ENCODE measurements at places on chromosomes 2 and 18. TPM values are rescaled to one million over a fixed set of nuclear protein-coding genes. Genes with fewer than 3 reads are reported as not detected.

Gene GPAT2
- 4.2 TPM for total RNA-seq

DNA sequence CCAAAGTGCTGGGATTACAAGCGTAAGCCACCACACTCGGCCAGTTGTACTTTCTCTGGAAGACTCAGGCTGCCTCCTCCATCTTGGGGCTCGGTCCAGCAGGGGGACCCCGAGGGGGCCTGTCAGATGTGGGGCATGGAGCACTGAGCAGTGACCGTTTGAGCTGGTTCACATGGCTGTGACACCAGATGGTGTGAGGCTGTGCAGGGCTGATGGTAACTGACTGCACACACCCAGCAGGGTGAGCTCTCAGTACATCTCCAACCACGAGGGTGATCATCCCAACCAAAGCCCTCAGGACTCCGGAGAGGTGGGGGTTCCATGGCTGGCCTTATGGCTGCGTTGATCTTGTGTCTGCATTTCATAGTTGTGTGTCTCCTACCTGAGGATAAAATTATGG lies 63.4 kb downstream of the FAM168B start:
- H3K27ac ChIP-seq: no peak overlapping the region
- no peaks in the 10 kb centered on the region for H3K4me1 ChIP-seq
- H3K4me3 ChIP-seq: no peak overlapping the region
- H3K27me3 ChIP-seq: peaks cover 4% of the 10 kb centered on the region
- DNase-seq: no peak

GRCh38 chr2:23383100-23383499 lies 1.9 kb upstream of the KLHL29 start:
- DNase-seq: no peak
- no peak overlapping the region for H3K4me3 ChIP-seq
- no peaks in the 10 kb centered on the region for H3K36me3 ChIP-seq
- no peak overlapping the region for H3K27ac ChIP-seq

DNA sequence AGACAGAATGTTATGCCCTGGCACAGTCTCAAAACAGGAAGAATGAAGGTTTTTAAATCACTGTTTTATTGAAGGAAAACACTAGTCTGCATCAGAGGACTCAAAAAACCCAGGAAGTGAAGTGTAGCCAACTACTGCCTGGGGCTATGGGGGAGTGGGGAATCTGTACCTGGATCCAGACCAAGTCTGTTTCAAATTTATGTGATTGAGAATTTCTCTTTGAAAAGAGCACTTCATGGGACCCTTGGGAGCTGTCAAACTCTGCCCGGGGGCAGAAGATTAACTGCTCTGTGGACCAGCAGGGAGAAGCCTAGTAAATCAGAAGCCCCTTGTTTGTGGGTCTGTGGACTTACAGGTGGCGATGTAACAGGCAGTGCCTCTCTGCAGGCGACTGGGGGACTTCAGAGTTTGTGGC lies 45.3 kb upstream of the TANC1 start:
- H3K4me1 ChIP-seq: peaks cover 8% of the 10 kb centered on the region
- no peaks in the 10 kb centered on the region for H3K36me3 ChIP-seq
- DNase-seq: no peak
- no peak overlapping the region for H3K4me3 ChIP-seq
- H3K27me3 ChIP-seq: no peaks in the 10 kb centered on the region

GRCh38 chr2:120716641-120717585 lies 18.8 kb upstream of the GLI2 start:
- no peak for DNase-seq
- no peak overlapping the region for H3K27ac ChIP-seq
- peaks cover 4% of the 10 kb centered on the region for H3K27me3 ChIP-seq
- no peaks in the 10 kb centered on the region for H3K4me1 ChIP-seq
- no peaks in the 10 kb centered on the region for H3K36me3 ChIP-seq

All from tibial nerve (tissue), 4 donors.